Bronchial smooth muscle cell (primary cell): ENCODE measurements at places on chromosomes 6 and 20. TPM values are rescaled to one million over a fixed set of nuclear protein-coding genes. Genes with fewer than 3 reads are reported as not detected.

Gene SIRT5
- total RNA-seq = 4.8 and 5.7 TPM in 2 replicates

Gene C20orf204
- 0.47 and 0.60 TPM in 2 replicates for total RNA-seq

Gene TMEM74B
- total RNA-seq = not detected in 2 replicates

Gene PDE7B
- 43.3 and 65.6 TPM in 2 replicates for total RNA-seq

Gene ARHGAP18
- total RNA-seq = 7.2 and 20.2 TPM in 2 replicates

Gene AHI1
- total RNA-seq = 21.3 and 23.3 TPM in 2 replicates

Gene SLC17A1
- not detected in 2 replicates for total RNA-seq

Gene SUMO4
- 0.52 and 1.6 TPM in 2 replicates for total RNA-seq

Gene PRDM13
- total RNA-seq = not detected in 2 replicates

Gene CNR1
- total RNA-seq = under 0.01 TPM in 1 of 2 replicates, not detected in the other
